ENCODE measurements at places on chromosomes 7 and 10.

DNA sequence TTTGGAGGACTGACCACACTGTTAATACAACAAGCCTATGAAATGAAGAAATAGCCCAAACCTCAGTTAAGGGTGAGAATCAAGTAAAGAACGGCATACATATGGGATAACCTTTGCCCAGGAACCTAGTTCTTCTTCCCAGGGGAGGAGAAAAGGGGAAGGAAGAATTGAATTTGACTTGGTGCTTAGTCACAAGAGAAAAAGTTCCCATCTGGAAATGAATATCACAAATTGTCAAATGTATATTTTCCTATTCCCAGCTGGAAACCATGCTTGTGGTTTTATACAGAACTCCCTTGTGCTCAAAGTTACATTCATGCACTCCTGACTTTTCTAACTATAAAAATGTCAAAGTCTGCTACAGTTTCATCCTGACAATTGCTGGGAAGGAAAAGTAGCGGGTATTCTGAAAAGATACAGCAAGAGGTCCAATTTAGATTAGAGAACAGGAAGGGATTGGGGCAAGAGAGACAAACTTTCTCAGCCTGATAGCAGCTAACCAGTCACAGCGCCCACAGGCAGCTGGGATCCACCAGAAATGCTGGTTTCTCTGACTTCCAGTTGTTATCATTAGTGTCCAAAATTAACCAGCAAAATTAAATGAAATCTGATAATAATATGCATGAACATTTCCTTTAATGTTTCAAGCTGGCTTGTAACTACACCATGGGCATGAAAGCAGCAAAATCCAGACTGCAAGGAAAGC lies 18.6 kb upstream of the GSAP start:
- no peak for DNase-seq

DNA sequence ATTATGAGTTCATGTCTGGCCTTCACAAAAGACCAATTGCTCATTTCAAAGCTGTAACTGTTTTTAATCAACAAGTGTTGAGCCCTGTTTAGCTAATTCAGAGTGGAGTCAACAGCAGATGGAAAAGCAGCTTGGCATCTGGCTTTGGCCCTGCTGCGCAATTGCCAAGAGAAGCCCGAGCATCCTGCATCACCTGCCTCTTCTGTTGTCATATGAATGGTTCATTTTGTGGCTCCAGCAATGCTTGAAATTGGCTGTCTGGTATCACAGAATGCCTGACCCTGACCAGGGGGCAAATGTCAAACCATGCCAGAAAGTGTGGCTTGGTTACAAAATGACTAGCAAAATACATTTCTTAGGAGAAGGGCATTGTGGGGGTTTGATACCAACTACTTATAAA lies 296.5 kb upstream of the PHF14 start:
- DNase-seq: no peak

- DNase-seq: peak; percentile 99
Observed at GRCh38 chr7:120950539-120951308, at the start of gene ING3. Gene ING3, plus strand, starts transcription at chr7:120950777. Its CDS starts 120 bp downstream, at chr7:120950897.

DNA sequence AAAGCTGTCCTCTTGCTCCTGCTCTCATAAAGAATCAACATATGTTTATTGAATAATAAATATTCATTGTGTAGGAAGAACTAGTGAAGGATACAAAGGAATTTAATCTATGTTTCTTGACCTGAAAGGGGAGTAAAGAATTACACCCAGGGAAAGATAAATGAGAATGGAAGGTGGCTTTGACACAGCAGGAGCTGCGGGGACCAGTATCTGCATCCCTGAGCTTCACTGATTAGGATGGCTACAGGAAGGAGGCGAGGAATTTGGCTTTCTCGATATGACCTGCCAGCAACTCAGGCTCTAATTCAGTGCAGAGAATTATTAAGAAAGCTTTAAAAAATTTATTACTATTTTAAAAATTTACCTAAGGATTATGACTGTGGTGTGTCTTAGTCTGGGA lies 194.6 kb downstream of the SEC23IP start:
- DNase-seq: no peak

DNA sequence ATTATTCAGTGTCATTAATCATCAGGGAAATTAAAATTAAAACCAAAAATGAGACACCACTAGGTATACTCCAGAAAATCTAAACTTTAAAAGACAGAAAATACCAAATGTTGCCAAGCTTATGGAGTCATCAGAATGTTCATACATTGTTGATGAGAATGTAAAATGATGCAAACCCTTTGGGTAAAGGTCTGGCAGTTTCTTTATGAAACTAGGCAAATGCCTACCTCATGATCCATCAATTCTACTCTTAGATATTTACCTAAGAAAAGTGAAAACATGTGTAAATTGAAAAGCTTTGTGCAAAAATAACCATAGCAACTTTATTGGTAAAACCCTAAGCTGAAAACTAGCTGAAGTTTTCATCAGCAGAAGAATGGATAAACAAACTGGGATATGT lies 329.5 kb upstream of the MEOX2 start:
- DNase-seq: no peak

- DNase-seq: no peak
Observed at GRCh38 chr10:121339114-121339513, 259.1 kb downstream of the FGFR2 start.

GRCh38 chr7:85695041-85695440 lies 508.2 kb upstream of the SEMA3D start:
- DNase-seq: no peak

DNA sequence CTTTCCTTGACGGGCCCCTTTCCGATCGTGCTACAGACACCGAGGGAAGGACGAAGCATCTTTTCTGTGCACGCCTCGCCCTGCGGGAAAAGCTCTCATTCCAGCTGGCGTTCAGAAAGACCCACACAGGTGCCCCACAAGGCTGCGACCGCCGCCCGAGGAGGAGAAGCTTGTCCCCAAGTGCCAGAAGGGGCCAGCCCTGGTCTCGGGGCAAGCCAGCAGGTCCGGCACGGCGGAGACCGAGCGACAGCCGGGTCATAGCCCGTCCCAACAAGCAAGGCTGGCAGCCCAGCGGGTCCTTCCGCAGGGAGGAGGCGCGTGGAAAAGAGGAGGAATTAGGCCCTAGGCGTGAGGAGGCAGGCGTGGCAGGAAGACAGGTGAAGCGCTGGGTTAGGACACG lies 62.7 kb downstream of the TNRC18 start:
- DNase-seq: no peak

- DNase-seq: no peak
Observed at GRCh38 chr10:93859049-93859655, 34.6 kb upstream of the SLC35G1 start.

GRCh38 chr10:4914213-4914850 lies 48.9 kb upstream of the AKR1C1 start:
- DNase-seq: no peak

DNA sequence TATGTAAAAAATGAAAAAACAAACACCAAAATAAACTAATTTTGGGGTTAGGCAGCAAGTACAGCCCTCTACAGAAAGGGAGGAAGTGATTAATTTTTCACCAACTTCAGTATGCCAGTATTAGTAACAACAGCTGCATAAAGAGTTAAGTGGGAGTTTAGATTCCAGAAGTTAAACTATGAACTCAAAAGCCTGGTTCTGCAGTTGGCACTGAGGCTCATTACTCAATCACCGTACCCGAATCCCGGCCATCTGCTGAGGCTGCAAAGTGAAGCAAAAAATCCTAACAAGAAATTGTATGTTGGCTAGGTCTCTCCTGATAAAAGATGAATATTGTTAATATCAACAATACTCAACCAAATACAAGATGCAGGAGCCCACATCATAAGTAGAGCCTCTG lies 4.0 kb downstream of the NUDT5 start:
- DNase-seq: no peak

GRCh38 chr10:42963312-42963711 lies 113.6 kb upstream of the RET start:
- peak; percentile 6 for DNase-seq

DNA sequence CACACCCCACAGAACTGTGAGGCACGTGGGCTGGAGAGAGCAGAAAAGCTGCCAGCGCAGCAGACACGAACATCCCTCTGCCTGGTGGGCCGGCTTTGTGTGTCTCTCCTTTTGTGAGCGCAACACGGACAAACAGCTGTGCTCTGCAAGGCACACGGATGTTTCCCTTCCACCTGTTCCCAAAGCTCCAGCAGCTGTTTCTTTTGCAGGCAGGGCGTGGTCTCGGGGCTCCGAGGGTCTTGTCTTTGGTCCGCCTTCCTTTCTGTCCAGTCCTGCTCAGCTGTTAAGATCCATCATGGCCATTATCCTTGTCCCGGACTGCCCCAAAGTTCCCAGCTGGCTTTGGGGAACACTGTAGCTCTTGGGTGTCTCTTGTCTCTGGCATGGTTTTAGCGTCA lies 32.7 kb upstream of the SH2B2 start:
- DNase-seq: no peak

DNA sequence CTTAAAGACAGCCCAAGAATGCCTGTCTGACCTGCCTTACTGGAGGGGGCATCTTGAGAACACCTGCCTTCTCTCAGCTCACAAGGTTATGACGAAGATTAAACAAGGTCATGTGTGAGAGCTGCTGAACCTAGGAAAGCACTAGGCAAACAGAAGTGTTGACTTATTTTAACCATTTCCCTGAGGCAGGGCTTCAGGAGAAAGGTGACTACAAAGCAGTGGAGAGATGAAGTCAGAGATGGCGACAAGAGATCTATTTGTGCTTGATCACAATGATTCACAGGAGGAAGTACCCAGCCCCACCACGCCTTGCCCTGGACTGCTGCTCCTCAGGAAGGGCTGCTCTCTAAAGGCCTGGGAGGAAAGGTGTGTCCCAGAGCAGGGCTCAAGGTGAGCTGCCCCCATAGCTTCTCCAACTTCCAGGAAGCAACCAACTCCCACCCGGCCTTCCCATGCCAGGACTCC lies 27.8 kb downstream of the STN1 start:
- DNase-seq: peak; percentile 59

- no peak for DNase-seq
Observed at GRCh38 chr10:109205929-109206585, 717.3 kb downstream of the XPNPEP1 start.

GRCh38 chr7:140048138-140048537 lies 14.6 kb downstream of the PARP12 start:
- no peak for DNase-seq

GRCh38 chr7:41045556-41046123 lies 657.2 kb downstream of the INHBA start:
- no peak for DNase-seq

Data from activated T-cell treated with anti-CD3 and anti-CD28 coated beads, Interleukin-2, amount 50 U/mL, for 48 hours (primary cell).